Stimulated activated CD8-positive, alpha-beta memory T cell treated with anti-CD3 and anti-CD28 coated beads, Interleukin-15, amount 100 ng/mL, for 48 hours (primary cell): ENCODE measurements at places on chromosomes 16 and 17.

- no peak for DNase-seq
Measured at GRCh38 chr16:70483426-70483825, 29.0 kb downstream of the FCSK start.

DNA sequence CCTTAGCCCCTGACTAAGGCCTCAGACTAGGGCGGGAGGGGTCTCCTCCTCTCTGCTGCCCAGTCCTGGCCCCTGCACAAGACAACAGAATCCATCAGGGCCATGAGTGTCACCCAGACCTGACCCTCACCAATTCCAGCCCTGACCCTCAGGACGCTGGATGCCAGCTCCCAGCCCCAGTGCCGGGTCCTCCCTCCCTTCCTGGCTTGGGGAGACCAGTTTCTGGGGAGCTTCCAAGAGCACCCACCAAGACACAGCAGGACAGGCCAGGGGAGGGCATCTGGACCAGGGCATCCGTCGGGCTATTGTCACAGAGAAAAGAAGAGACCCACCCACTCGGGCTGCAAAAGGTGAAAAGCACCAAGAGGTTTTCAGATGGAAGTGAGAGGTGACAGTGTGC lies 12.7 kb downstream of the CES3 start:
- no peak for DNase-seq

DNA sequence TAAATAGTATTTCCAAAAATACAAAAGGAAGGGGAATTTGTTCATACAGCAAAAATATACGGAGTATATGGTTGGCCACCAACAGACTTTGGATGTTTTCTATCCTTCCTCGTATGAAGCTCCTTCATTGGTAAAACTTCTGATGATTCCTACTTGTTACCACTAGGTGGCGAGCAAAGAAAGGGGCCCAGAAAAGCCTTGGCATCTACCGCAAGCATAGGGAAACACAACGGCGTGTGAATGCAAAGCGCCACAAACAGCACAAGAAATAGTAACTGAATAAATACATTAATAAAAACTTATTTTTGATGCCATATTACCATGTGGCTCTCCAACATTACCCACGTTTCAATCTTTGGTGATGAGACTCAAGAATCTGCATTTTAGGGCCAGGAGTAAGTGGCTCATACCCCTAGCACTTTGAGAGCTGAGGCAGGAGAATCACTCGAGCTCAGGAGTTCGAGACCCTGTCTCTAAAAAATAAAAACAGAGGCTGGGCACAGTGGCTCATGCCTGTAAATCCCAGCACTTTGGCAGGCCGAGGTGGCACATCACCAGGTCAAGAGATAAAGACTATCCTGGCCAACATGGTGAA lies 34.5 kb downstream of the YWHAE start:
- peak; percentile 38 for DNase-seq

DNA sequence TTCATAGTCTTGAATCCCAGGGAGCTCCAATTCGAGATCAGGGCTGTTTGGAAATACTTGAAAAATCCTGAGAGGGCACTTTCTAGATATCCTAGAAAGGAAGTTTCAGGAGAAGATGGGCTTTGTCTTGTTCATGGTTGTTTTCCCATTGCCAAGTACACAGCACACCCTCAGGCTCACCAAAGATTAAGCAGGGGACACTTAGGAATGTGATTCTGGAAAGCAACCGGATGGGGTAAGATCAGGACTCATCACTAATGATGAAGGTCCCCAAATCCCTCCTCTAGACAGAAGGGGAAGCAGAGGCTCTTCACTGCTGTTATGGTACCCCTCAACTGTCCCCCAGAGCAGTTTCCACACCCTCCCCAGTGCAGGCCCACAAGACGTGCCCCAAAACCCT lies 40.7 kb downstream of the VAC14 start:
- DNase-seq, result no peak

DNA sequence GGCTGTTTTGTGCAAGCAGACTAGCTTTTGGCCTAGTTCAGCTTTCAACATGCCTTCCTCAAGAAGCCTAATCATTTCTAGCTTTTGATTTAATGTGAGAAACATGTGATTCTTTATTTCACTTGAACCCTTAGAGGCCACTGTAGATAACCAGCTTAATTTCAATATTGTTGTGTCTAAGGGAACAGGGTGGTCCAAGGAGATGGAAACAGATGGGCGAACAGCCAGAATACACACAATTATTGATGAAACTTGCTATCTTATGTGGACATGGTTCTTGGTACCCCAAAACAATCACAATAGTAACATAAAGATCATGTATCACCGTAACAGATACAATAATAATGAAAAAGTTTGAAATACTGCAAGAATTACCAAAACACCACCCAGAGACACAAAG lies 4.8 kb downstream of the NPRL3 start:
- DNase-seq, result no peak

- no peak for DNase-seq
Measured at GRCh38 chr16:88560714-88561484, 9.3 kb upstream of the ZC3H18 start.

DNA sequence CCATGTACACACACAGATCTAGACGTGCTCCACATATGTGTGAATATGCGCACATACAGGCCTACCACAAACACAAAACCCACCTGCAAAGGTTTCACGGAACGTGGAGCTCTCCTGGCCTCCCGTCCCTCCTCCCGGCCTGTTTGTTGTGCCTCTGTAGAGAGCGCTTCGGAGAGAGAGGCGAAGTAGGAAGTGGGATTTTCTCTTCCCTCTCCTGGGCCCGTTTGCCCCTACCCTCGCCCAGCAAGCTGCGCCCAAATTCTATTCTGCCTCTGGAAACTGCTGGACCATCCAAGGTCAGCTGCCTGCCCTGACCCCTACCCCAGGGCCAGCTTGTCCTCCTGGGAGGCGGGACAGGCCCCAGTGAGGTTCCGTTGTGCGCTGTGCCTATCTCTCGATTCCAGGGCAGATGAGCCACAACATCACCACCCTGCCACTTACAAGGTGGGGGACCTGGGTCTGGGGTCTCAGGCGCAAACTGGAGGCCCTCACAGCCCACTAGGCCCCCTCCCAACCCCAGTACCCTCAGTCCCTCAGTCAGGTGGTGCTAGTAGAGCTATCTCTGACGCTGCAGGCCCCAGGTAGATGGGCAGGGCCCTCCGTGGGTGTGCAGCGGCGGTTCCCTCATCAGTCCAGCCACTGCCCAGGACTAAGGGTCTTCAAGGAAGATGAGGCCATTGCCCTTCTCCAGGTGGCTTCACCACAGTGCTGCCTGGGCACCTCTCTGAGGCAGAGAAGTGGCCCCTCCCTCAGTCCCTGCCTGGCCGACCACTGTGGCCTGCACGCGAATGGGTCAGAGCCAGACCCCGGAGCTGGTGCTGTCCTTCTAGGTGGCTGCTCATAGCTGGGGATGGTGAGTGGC lies 54.2 kb downstream of the BEAN1 start:
- no peak for DNase-seq

DNA sequence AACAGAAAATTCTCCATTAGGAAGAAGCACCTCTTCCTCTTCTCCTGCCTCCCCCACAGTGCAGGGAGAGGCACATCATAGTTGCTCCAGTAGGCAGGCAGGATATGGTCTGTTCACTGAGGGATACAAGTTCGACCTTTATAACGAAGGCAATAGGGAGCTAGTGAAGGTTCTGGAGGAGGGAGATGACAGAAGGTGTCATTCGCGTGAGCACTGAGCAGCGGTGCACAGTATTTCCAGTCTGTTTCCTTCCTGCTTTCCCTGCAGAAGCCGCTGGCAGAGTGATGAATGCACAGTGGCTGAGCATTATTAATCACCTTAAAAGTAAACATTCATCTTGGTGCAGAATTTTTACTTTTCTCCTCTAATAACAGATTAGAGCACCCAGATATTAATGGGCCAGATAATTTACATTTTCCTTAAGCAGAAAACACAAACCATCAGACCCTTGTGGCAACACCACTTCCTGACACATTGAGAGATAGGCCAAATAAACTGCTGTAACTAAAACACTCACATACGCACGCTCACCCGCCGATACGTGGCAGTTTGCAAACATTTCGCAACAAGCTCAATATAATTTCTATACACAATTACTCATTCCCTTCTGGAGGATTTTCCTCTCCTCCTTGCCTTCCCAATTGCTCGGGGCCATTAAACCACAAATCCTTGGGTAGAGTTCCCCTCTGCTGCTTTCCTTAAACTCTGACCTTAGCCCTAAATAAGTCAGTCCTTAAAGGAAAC lies 69.5 kb downstream of the AIPL1 start:
- no peak for DNase-seq

GRCh38 chr16:7268182-7268581 lies 64.5 kb upstream of the RBFOX1 start:
- DNase-seq, result no peak

GRCh38 chr17:9350080-9350479 lies 225.5 kb downstream of the STX8 start:
- no peak for DNase-seq

- no peak for DNase-seq
Measured at GRCh38 chr16:78743556-78743955, 644.1 kb downstream of the WWOX start.

- DNase-seq, result no peak
Measured at GRCh38 chr17:65434878-65435277, 126.6 kb downstream of the AXIN2 start.

GRCh38 chr17:17805575-17805974 lies 31.2 kb downstream of the SREBF1 start:
- DNase-seq, result no peak

DNA sequence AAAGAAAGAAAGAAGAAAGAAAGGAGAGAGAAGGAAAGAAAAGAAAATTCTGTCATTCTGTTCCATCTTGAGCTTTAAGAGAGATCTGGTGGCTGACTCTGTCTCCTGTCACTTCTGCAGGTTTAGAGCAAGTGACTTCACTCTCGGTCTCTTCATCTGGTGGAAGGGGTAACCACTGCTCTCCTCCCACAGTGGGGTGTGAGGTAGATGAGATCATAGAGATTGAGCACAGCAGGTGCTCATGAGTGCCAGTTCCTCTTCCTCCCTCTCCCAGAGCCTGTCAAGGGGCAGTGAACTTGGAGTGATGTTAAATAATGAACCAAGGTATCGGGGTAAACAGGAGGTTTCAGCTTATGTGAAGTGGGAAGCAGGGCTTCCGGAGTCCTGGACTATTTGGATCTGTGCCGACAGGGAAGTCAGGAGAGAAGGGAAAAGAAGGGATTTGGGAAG lies 47.7 kb downstream of the BEAN1 start:
- peak; percentile 36 for DNase-seq

DNA sequence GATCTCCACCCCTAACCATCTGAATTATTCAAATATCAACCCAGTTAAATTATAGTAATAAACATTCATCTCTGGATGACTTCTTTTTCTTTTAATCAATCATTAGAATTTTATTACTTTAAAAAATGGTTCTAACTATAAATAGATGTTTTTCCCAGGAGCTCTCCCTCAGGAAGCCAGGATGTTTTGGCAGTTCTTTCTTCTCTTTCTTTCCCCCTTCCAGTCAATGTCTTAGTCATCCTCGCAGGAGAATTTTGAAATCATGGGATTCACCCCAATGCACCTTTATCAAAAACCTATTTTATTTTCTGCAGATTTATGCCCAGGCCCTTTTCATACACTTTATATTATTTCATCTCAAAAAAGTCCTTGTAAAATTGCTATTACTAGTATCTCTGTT lies 711.6 kb downstream of the CDH11 start:
- no peak for DNase-seq

- peak; percentile 44 for DNase-seq
Measured at GRCh38 chr16:79261481-79261940, 339.0 kb downstream of the MAF start.

- no peak for DNase-seq
Measured at GRCh38 chr16:17387256-17387655, 83.5 kb downstream of the XYLT1 start.

DNA sequence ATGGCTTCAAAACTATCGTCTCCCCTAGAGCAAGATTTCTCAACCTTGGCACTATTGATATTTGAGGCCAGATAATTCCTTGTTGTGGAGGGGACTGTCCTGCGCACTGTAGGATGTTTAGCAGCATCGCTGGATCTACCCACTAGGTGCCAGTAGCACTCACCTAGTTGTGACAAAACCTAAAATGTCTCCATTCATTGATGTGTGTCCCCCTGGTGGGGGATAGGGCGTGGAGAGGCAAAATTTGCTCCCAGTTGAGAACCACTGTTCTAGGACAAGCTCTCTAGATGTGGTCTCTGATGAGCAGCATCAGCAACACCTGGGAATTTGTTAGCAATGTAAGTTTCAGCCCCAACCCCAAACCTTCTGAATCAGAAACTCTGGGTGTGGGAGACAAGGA lies 259.0 kb downstream of the XYLT1 start:
- no peak for DNase-seq

DNA sequence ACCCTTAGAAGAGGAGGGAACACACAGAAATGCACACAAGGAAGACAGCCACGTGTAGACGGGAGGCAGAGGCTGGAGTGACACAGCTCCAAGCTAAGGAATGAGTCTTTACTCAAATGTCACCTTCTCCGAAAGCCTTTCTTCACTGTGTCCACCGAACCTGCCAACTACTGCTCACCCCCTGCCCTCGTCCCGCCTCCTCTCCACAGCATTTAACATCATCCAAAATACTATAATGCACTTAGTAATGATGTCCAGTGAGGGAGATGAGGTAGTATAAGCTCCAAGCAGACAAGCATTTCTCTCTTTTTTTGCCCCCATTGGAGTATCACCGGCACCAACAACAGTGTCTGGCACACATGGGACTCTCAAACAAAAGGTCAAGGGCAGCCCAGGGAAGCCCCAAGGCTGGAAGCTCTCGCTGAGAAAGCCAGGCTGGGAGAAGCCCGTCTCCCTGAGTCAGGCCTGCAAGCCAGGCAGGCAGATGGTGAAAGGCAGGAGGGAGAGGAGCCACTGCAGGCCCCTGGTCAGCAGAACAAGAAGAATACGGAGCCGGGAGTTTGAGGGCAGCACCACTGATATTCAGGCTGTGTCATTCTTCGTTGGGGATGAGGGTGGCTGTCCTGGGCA lies 25.9 kb downstream of the ZFHX3 start:
- DNase-seq, result no peak

- DNase-seq, result no peak
Measured at GRCh38 chr17:39996800-39997199, 16.2 kb downstream of the PSMD3 start.

DNA sequence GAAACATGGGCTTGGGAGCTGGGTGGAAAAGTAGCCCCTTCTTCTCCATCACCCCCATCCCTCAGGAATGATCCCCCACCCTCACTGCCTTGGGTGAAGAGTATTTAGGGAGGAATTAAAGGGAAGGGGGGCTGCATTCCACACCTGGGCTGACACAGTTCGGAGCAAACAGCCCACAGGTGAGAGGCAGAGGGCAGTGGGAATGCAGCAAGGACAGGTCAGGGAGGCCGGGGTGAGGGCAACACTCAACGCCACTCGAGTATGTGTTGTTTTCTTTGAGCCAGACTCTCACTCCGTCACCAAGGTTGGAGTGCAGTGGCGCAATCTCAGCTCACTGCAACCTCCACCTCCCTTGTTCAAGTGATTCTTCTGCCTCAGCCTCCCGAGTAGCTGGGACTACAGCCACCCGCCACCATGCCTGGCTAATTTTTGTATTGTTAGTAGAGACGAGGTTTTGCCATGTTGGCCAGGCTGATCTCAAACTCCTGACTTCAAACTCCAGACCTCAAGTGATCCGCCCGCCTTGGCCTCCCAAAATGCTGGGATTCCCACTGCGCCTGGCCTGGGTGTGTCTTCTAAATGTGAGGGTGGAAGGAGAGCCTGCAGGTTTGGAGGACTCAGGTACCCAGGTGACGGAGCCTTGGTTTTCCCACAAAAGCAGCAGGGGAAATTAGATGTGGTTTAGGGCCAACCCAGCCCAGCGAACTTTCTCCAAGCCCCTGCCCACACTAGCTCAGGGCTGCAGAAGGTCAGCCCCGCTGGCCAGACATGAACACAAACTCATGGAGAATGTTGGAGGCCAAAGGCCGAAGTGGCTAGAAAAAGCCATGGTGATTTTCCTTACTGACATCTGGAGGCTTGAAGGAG lies 21.2 kb upstream of the ITGA3 start:
- DNase-seq, result no peak

GRCh38 chr16:23692190-23692837 lies 13.6 kb downstream of the PLK1 start:
- no peak for DNase-seq
